OCI-M1 (cell line): ENCODE measurements at places on chromosomes 4 and X.
A peak's percentile ranks its signal among the peaks of the same experiment; 100 is the strongest.

DNA sequence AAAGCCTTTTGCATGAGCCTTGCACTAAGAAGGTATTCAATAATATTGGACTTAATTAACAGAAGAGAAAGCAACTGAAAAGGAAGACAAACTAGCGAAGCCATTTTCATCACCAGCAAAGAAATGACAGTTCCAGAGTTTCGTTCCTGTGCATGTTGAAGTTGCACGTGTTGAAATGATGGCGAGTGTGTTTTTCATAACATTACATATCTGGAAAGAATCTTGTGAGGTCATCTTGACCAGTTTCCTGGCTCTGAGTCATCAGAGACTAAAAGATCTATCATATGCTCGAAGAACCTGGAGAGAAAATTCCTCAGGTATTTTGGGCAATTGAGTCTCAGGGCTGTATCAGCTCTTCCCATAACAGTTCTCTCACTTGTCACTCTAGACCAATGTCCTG lies 106.2 kb upstream of the MAML3 start:
- DNase-seq: no peak

- DNase-seq: no peak
Measured at GRCh38 chr4:7547368-7548040, 112.8 kb upstream of the PSAPL1 start.

GRCh38 chr4:103054030-103054429 lies 22.5 kb downstream of the SLC9B2 start:
- no peak for DNase-seq

DNA sequence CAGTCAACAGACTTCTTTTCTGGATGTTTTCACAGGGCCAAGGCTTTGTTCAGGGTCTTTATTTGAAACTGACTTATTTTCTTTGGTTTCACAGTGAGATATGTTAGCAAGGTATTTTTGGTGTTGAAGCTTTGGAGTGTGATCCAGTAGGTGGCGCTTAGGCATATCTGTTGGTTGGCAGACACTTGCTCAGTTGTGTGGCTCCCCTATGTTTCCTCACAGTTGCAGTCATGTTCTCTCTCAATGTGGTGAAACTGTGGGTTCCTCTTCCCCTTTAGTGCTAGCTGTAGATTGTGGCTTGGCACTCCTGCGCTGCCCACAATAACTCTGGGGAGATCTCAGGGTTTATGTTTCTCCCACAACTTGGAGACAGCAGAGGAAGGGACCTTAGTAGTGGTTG lies 460.8 kb downstream of the SLITRK2 start:
- DNase-seq: peak; percentile 35

DNA sequence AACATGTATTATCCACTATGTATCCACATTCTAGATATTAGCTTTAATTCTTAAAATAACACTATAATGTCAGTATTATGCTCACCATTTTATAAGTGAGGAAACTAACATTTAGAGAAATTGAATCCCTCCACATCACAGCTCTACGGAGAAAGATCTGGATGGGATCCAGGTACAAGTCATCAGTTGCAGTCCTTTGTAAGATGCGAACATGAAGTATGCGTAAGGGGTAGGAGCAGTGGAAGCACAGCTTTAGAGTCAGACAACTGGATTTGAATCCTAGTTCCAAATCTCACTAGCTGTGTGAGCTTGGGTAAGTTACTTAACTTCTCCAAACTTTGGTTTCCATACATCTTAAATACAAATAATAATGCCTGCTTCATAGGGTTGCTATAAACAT lies 162.5 kb downstream of the ATP10D start:
- DNase-seq: no peak

DNA sequence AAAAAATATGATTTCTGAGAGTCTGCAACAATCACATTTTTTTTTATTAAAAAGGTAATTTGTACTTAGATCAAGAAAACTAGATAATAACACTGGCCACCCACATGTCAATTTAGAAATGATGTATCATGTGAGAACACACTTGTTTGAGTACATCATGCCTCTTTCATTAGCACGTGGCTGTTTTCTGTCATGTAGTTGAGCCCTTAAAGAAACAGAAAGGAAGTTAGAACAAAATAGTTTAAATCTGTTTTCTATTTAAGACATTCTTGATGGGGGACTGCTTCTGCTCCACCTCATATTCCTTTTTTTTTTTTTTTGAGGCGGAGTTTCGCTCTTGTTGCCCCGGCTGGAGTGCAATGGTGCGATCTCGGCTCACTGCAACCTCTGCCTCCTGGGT lies 207.5 kb downstream of the NSUN7 start:
- DNase-seq: no peak

DNA sequence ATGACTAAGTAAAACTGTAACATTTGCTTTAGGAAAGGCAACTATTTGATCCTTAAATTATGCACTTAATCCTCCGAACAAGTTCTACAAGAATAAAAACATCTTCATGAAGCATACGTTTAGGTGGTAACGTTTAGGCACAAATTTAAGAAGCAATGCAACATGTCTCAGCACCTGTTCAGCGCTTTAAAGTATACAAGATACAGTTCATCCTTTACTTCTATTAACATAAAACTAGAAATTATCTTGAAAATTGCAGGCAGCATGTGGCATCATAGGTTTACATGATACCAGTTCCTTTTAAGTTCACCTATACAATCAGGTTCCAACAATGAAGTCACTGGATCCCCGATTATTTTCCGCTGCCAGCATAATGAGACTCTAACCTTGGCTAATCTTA lies 1.5 kb downstream of the PLA2G12A start:
- no peak for DNase-seq

DNA sequence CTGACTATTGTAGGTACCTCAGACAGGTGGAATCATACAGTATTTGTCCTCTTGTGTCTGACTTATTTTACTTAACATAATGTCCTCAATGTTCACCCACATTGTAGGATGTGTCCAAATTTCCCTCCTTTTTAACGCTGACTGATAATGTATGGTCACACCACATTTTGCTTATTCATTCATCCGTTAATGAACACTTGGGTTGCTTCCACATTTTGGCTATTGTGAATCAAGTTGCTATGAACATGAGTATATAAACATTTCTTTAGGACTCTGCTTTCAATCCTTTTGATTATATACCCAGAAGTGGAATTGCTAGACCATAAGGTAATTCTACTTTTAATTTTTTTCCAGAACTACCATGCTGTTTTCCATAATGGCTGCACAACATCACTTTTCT lies 87.0 kb upstream of the NDP start:
- DNase-seq: no peak

DNA sequence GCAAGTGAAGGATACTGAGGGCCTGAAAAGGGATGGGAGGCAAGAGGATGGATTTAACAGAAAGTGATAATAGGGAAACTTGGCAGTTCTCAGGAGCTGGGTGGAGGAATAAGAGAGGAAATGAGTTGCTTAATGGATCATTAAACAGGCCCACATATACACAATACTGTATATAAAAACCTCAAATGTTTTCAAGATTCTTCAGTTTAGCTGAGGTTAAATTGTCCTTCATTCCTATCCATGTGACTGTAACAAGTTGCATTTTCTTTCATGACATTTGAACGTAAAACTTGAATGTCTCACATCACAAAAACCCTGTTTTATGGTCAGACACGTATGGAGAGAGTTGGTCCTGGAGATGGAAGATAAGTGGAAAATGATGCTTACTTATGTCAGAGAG lies 76.5 kb upstream of the PLAC8 start:
- no peak for DNase-seq

- peak; percentile 72 for DNase-seq
Measured at GRCh38 chrX:49172280-49172780, 632 bp downstream of the PLP2 start.

GRCh38 chrX:131874300-131874699 lies 148.8 kb upstream of the STK26 start:
- DNase-seq: no peak

- DNase-seq: no peak
Measured at GRCh38 chrX:1202251-1202650, 10.2 kb downstream of the CRLF2 start.

DNA sequence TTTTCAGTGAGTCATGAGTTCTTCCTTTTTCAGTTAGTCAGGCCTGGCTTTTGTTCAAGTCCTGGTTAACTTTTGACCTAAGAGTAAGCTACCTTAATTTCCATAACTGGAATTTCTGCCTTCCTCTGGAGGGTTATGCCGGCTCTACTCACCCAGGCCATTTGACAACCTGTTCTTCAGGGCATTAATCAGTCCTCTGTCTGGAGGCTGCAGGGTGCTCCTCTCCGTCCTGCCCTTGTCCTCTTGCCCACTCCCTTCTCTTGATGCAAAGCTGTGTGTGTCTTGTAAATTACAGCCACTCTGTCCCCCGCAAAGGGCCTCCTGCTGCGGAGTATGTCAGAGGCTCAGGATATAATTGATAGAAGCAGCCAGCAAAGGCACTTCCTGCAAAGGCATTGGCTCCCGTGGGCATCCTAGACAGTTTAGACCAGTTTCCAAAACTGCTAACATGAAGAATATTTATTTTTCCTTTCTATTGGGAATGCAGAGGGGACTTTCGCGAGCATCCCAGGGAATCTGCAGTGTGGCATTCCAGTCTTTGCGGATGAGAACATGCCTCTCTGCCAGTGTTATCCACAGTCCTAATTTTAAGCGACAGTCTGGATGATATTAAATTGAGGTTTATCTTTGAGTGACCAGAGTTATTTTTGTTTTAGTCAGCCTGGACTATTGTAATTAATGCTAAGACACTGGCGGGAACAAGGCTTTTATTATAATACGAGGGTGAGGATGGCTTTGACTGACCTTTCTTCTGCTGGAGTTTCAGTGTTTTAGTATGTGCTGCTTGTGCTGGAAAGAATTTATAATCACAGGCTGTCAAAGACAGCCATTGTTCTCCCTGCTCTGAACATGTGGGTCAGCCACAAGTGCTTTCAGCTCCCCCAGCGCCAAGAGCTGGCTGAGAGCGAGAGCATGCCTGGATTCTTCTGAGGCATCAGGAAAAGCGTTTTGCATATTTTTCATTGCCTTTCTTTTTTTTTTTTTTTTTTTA lies 74.2 kb downstream of the LIMCH1 start:
- no peak for DNase-seq

- no peak for DNase-seq
Measured at GRCh38 chr4:3123181-3123671, 48.7 kb downstream of the HTT start.

- no peak for DNase-seq
Measured at GRCh38 chrX:22163326-22163725, 109.4 kb upstream of the CBLL2 start.

GRCh38 chr4:158046345-158046744 lies 126.5 kb downstream of the GASK1B start:
- DNase-seq: no peak

GRCh38 chr4:67104145-67104544 lies 441.2 kb downstream of the CENPC start:
- no peak for DNase-seq

GRCh38 chr4:29081234-29081955 lies 1638.8 kb upstream of the PCDH7 start:
- peak; percentile 49 for DNase-seq

GRCh38 chr4:163194593-163194992 lies 27.9 kb upstream of the NAF1 start:
- DNase-seq: no peak

GRCh38 chrX:46433892-46434291 lies 111.3 kb downstream of the ZNF674 start:
- no peak for DNase-seq

DNA sequence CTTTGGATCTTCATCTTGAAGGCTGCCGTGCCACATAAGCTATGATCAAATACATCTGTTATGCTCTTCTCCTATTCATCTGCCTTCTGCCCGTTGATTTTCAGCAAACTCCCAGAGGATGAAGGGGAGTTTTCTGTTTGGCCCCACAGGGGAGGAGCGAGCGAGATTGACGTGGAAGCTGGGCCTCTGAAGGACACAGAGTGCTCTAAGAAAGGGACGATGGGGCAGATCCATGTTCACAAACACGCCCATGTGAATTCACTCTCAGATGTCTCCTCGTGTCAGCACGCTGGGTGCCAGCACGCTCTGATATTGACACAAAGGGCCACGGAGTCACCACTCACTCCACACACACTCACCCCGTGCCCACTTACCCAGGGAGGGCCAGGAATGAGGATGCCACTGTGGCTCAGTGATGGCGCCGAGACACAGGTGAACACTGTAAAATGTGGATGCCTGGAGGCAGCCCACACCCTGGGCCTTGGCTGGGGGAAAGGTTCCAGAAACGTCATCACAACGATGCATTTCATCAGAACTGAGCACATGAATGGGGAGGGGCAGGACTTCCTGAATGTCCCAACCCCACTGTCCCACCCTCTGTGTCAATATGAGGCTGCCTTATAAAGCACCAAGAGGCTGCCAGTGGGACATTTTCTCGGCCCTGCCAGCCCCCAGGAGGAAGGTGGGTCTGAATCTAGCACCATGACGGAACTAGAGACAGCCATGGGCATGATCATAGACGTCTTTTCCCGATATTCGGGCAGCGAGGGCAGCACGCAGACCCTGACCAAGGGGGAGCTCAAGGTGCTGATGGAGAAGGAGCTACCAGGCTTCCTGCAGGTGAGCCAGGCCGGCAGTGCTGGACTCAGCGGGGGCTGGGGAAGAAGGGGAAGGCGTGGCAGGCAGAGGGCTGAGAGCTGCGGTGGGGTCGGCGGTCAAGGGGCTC lies at the start of gene S100P:
TSS of gene S100P (plus strand) at position 648 of the 946 bp plus-strand sequence. CDS start at position 703, 55 bp downstream.
- DNase-seq: no peak

GRCh38 chr4:145418739-145419138 lies 62.9 kb upstream of the SMAD1 start:
- DNase-seq: no peak

GRCh38 chr4:10283761-10284160 lies 167.2 kb upstream of the WDR1 start:
- DNase-seq: no peak

- peak; percentile 67 for DNase-seq
Measured at GRCh38 chr4:79253168-79253567, 72.7 kb downstream of the NAA11 start.

GRCh38 chrX:9942086-9942485 lies 25.1 kb upstream of the CLDN34 start:
- DNase-seq: no peak

GRCh38 chr4:117134386-117134785 lies 49.0 kb upstream of the TRAM1L1 start:
- DNase-seq: peak; percentile 87

GRCh38 chrX:136671006-136671610 lies 23.1 kb downstream of the CD40LG start:
- DNase-seq: no peak

- no peak for DNase-seq
Measured at GRCh38 chrX:45434231-45434630, 233.6 kb upstream of the DIPK2B start.

DNA sequence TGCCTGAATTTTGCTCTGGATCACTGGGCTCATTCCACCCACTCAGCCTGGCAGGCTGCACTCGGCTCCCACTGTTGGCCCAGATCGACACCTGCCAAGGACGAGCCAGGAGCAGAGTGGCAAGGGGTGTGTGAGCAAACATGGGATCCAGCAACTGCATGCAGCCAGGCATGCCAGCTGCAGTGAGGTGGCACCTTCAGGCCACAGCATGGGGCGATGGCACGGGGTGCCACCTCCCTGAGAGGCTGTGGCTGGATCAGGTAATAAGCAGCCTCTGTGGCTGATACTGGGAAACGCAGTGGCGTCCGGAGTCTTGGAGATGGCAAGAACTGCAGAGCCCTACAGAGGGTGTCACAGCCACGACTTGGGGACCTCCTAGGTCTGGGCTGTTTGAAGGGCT lies 244.5 kb upstream of the FSTL5 start:
- DNase-seq: no peak
